ENCODE measurements at places on chromosomes 5 and 9.

DNA sequence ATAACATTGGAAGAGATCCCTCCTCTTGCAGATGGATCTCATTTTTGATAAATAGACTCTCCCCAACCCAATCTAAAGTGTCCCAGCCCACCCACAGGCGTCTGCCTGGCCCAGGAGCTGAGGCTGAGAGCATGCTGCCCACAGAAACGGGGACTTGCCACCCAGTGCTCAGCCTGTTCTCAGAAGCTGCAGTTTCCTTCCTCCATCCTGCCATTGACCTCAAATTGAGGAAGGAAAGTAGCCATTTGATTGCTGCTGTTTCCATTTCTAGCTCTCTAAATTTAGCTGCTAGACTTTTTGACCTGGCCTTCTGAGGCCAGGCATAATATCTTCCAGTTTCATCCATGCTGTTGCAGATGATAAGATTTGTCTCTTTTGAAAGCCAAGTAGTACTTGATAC lies 31.1 kb upstream of the FRMD3 start:
- ATAC-seq: no peak

- ATAC-seq: no peak
These were observed 21.0 kb downstream of the DBH start for GRCh38 chr9:133657120-133657661.

DNA sequence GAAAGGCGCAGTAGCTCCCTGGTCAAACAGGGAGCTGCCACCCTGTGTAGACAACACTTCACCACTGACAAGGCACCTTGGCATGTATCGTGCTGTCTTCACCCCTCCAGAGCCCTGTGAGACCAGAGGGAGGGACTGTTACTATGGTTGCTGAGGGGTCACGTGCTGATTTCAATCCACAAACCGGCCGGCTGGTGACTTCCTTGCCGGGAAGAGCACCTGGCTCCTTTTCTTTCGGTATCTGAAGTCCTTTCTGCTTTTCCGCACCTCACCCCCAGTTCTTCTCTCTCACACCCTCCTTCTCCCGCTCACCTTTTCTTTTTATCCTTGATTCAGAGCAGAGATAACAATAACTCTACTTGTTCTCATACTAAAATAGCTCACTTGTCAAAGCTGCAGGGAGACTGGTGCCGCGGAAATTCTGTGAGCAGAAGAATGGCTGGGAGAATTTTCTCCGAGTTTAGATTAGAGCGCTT lies 327.2 kb downstream of the ZSWIM6 start:
- no peak for ATAC-seq

DNA sequence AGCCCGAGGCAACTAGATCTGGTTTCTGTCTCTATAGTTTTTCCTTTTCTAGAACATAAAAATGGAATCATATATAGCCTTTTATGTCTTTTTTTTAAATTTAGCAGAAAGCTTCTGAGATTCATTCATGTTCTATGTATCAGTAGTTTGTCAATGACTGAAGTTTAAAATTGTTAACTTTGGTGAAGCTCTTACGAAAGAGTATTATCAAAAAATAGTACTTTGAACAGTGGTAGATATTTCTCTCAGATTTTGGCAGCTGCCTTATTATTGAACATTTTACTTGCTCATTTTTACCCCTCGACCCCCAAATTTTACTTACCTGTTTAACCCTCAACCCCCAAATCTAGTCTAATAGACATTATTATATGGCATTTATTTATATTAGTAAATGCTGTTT lies 10.2 kb downstream of the NIPBL start:
- no peak for ATAC-seq

All from gastroesophageal sphincter (tissue), 4 donors.